ENCODE measurements at places on chromosomes 13 and 19.

GRCh38 chr19:18438331-18439024 is 545 bp upstream of the ISYNA1 start:
- DNase-seq, result no peak

DNA sequence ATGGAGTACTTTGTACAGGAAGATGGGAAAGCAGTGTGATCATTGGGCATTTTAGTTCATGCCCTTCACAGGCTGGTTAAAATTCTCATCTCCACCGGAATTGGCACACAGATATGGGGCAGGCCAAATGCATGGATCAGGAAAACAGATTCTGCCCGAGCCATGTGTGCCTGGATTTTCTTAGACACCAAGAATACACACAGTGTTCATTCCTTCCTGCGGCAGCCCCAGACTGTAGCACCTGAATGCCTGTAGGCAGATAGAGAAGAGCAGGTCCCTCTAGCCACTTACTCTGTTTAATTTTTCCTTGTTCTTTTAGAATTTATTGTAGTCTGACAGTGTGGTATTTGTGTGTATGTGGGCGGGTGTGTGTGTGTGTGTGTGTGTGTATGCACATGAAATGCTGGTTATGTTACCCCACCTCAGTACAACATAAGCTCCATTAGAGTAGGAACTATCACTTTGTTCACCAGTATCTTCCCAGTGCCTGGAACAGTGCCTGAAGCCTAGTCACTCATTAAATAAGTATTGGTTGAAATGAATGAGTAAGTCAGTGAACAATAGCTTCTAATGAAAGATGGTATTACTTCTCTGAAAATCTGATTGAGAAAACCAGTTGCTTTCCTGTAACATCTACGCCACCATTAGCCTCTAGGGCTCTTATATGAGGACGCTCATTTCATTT is 41.7 kb downstream of the FRY start:
- no peak for DNase-seq

- DNase-seq, result peak; percentile 29
Measured at GRCh38 chr19:495402-496111, 729 bp upstream of the MADCAM1 start.

- DNase-seq, result no peak
Measured at GRCh38 chr13:67632590-67632989, 402.5 kb upstream of the PCDH9 start.

DNA sequence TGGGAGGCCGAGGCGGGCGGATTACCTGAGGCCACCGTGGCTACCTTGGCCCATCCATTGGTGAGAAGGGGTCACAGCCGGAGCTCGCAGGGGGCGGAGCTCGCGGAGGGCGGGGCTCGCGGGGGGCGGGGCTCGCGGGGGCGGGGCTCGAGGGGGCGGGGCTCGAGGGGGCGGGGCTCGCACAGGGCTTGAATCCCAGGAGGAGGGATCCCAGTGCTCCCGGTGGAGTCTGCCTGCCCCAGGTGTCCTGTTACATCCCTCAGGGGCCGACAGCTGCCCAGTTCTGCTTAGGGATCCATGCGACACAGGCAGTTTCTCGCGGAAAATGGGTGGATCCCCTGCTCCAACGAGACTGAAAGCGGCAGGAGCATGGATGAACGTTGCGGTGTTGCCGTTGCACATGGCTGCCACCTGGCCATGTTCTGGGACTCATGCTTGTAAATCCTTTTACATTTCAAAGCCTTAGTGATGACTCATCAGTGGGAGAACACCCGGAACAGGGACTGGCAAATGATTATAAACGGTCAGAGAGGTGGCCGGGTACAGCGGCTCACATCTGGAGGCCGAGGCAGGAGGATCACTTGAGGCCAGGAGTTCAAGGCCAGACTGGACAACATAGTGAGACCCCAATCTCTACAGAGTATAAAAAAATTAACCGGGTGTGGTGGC is 25.1 kb downstream of the TMPRSS9 start:
- DNase-seq, result no peak

GRCh38 chr13:51003642-51004041 is 94.1 kb downstream of the RNASEH2B start:
- no peak for DNase-seq

- no peak for DNase-seq
Measured at GRCh38 chr19:16702123-16702522, 17.5 kb upstream of the NWD1 start.
